ENCODE measurements at places on chromosomes 6 and 20. TPM values are rescaled to one million over a fixed set of nuclear protein-coding genes. Genes with fewer than 3 reads are reported as not detected.

The RBBP8NL gene
- not detected for total RNA-seq

The CST4 gene
- not detected for total RNA-seq

DNA sequence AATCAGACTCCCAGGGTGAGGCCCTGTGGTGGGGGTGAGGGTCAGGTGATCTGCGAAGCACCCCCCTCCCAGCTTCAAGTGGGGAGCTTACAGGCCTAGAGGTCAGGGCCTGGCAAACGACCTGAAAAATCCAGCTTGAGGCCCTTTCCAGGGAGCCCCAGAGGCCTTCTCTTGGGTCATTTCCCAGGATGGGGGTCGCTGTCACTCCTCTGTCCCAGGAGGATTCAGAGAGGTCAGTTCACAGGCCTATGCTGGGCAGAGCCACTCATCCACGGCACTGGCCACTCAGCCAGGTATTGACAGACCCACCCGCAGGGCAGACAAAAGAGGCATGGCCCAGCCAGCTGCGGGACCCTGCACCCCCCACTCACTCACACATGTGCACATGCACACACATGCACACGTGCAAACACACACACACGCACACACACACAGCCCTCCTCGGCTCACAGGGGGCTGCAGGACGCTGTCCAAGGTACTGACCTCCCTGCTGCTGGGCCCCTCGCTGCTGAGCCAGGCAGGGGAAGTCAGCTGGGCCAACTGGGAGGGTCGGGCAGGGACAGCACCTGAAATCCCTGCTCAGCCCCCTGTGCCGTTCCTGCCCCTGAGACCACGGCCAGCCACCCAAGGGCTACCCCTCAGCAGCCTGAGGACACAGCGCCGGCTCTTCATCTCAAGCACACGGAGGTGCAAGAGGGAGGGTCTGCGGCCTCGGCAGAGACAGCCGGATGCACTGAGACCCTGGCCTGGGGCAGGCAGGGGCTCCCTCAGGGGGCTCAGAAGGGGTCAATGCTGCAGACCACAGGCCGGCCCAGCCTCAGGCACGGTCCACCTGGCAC is 113.8 kb downstream of the TAF4 start:
- H3K27ac ChIP-seq, result no peak overlapping the region
- H3K4me3 ChIP-seq, result no peak overlapping the region
- peaks cover 4% of the 10 kb centered on the region for H3K27me3 ChIP-seq

DNA sequence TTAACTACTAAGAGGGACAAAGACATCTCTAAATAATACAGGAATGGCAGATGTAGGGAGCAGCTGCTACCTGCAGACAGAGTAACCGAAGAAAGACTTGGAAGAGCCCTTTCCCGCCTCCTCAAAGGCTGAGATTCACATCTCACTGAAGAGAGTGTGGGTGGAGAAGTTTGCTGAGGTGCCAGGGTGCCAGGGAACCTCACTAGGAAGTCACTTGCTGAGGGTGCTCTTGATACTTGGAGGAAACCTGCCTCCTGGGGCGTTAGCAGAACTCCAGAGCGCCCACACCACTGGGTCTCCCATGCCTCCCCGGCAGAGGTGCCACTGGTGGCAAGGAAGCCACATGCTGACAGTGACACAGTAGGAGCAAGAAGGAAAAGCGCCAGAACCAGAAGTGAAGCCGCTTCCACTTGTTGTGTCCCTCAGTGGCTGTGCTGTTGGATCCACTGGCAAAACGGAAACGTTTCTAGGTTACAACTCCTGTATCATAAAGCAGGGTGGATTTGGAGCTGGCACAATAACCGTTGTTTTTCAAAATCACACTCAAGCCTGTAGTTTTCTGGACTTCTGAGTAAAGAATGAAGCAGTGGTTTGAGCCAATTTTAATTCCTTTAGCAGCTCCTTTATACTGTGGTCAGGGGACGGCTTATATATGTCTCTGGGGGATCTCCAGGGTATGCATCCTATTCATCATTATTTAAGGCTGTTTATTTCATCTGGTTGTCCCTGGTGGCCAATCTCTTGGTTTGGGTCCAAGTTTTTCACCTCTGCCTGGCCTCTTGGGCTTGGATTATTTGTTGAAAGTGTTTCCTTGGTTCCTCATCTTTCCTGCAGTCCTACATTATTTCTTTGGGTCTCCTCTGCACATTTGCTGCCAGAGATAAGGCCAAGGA is 64.5 kb downstream of the CDC5L start:
- peak overlapping the region; percentile 8 for H3K27ac ChIP-seq
- H3K36me3 ChIP-seq, result no peaks in the 10 kb centered on the region
- H3K27me3 ChIP-seq, result no peaks in the 10 kb centered on the region
- peaks cover 9% of the 10 kb centered on the region for H3K4me1 ChIP-seq
- no peak overlapping the region for H3K4me3 ChIP-seq

The SLC22A16 gene
- not detected for total RNA-seq

The METTL24 gene
- 1.5 TPM for total RNA-seq

- no peak overlapping the region for H3K27ac ChIP-seq
- peaks cover 5% of the 10 kb centered on the region for H3K4me1 ChIP-seq
- no peaks in the 10 kb centered on the region for H3K36me3 ChIP-seq
- H3K27me3 ChIP-seq, result peaks cover 2% of the 10 kb centered on the region
- no peak overlapping the region for H3K4me3 ChIP-seq
These were observed 217.7 kb upstream of the LRFN2 start for GRCh38 chr6:40804905-40805304.

DNA sequence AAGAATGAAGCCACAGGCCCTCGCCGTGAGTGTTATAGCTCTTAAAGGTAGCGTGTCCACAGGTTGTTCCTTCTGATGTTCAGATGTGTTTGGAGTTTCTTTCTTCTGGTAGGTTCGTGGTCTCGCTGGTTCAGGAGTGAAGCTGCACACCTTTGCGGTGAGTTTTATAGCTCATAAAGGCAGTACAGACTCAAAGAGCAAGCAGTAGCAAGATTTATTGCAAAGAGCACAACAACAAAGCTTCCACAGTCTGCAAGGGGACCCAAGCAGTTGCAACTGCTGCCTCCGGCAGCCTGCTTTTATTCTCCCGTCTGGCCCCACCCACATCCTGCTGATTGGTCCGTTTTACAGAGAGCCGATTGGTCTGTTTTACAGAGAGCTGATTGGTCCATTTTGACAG is 5.2 kb downstream of the HIVEP1 start:
- no peak overlapping the region for H3K27ac ChIP-seq
- DNase-seq, result no peak
- no peak overlapping the region for H3K4me3 ChIP-seq
- peaks cover 9% of the 10 kb centered on the region for H3K4me1 ChIP-seq
- H3K27me3 ChIP-seq, result peaks cover 5% of the 10 kb centered on the region

GRCh38 chr6:75788894-75789293 is 39.9 kb downstream of the MYO6 start:
- no peaks in the 10 kb centered on the region for H3K4me1 ChIP-seq
- H3K27ac ChIP-seq, result no peak overlapping the region
- no peaks in the 10 kb centered on the region for H3K36me3 ChIP-seq
- peaks cover 2% of the 10 kb centered on the region for H3K27me3 ChIP-seq
- no peak overlapping the region for H3K4me3 ChIP-seq
- DNase-seq, result no peak

DNA sequence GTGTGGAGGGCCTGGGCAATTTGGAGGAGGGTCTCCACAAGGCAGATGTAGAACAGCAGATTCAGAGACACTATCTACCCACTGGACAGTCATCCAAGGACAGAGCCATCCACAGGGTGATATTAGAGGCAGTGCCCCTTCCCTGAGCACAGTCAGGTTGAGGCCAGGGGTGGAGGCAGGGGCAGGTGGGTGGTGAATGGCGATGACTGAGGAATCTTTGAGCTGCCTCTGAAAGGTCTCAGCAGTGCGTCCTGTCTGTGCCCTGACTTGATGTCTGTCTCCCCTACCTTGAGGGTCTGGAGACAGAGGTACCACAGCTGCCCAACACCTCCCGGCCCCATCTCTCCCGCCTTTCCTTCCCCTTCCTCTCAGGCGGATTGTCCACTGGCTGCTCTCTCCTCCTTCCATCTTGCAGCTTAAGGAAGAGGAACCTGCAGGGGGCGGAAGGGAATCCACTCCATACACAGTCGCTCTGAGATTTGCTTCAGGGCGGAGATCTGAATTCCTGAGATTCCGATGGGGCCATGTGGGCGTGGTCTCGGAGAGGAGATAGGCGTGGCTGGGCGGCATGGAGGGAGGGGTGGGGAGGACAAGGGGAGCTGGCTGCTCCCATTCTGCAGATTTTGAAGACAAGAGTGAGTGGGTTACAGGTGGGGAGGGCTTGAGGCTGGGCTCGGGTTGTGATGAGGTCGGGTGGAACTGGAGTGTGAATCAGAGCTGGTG is 1.7 kb downstream of the MUCL3 start:
- H3K27me3 ChIP-seq, result peaks cover 2% of the 10 kb centered on the region
- no peaks in the 10 kb centered on the region for H3K36me3 ChIP-seq
- DNase-seq, result peak; percentile 38
- no peaks in the 10 kb centered on the region for H3K4me1 ChIP-seq
- H3K27ac ChIP-seq, result no peak overlapping the region

DNA sequence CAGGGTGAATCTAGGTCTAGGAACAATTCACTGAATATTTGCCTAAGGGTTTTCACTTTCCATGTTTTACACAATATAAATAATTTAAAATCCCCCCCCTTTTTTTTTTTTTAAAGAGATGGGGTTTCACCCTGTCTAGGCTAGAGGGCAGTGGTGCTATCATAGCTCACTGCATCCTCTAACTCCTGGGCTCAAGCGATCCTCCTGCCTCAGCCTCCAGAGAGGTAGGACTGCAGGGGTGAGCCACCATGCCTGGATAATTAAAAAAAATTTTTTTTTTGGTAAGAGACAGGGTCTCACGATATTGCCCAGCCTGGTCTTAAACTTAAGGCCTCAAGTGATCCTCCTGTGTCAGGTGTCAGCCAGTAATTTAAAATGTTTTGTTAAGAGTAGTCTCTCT is 17.8 kb downstream of the QKI start:
- peaks cover 16% of the 10 kb centered on the region for H3K4me1 ChIP-seq
- DNase-seq, result no peak
- H3K4me3 ChIP-seq, result no peak overlapping the region

DNA sequence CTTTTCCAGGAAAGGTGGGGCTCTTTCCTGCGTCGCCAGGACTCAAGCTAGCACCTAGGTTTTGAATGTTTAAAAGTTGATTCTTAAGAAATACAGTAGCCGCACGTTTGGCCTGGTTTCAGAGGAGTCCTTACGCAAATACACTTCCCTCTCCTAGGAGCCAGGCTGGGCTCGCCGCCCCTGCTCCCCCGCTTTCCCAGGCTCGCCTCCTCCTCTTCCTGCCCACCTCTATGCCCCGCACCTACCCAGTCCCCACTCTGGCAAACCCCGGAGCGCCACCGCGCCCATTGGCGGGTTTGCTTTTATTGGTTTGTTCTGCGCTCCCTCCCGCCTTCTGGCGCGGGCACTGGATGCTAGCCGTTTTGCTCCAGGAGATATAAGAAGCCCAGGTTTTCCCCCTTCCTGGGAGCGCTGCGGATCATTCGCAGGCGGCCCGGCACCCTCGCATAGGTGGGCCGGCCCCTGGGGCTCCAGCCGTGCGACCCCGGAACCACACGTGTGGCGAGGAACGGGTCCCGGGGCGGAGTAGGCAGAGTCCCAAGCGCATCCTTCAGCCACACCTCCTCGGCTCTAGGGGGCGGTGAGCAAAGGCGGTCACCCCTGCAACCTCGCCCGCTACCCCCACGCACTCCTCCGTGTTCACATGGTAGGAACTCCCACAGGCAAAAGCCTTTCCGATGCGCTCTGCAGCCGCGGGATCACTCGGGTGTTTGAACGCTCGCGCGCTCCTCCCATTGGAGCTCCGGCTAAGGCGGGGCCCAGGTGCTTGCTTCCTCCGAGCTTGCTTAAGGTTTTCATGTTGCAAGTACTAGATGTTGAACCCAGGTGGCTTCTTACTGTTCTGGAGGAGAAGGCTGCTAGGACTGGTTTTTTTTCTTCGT is 119.0 kb downstream of the RTN4IP1 start:
- H3K4me3 ChIP-seq, result peak overlapping the region; percentile 95
- DNase-seq, result peak; percentile 53
- peaks cover 12% of the 10 kb centered on the region for H3K27me3 ChIP-seq
- no peak overlapping the region for H3K27ac ChIP-seq

The DEFB132 gene
- not detected for total RNA-seq

The EBF4 gene
- total RNA-seq, result 11.0 TPM

The RIPPLY2 gene
- 4.9 TPM for total RNA-seq

DNA sequence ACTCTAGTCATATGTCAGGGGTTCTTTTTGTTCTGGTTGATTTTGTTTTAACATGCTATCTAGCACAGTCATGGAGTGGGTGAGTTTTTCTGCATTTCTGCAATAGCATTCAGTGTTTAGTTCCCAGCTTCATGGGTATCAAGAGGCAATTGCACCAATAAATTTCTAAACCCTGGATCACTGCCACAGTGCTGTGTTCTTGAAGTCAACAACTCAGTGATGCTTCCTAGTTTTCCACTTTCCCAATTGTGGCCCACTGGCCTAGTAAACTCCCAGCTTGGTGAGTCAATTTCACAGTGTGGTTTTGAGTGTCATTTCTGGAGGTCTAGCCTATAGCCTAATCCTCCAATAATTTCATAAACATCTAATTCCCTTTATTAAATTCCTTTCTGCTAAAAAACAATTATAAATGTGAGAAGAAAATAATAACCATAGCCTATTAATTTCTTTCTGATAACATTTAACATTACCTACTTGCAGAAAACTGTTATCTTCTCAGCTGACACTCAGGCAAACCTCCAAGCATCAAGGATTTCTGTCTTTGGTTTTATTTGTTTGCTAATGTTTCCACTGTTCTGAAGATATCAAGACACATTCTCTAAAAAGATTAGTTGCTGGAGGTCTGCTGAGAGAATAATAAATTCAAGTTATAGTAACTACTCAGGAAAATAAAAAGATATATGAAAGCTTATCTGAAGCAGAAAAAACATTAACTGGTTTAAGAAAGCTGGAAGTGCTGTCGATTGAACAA is 89.9 kb downstream of the PDE7B start:
- no peaks in the 10 kb centered on the region for H3K36me3 ChIP-seq
- DNase-seq, result no peak
- no peaks in the 10 kb centered on the region for H3K27me3 ChIP-seq
- peaks cover 3% of the 10 kb centered on the region for H3K4me1 ChIP-seq
- H3K4me3 ChIP-seq, result no peak overlapping the region

DNA sequence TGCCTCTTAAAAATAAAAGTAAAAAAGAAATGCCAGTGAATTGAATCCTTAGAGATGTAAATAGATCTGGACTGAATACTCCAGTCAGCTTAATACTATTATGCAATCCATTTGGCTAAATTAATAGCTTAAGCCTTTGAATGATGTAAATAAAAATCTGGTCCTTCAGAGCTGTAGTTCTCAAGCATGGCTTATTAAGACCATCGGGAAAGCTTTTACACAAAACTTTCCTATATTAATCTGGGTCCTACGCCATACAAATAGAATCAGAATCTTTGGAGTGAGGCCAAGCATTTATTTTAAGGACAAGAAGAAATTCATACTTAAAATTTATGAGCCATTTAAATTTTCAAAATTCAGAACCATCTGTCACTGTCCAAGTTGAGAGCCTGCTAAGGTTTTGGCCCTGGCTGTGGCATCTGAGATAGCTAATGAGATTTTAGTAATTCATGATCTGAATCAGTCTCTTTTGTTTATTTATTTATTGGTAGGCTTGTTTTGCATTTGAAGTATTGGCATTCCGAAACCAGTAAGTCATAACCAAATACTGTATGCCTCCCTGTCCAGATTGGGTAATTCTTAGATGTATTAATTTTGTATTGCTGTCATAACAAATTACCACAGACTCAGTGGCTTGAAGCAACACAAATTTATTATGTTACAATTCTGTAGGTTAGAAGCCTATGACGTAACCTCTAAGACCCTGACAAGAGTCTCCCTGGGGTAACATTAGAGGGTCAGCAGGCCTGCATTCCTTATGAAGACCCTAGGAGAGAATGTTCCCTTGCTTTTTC is 228.1 kb upstream of the RAB32 start:
- H3K27me3 ChIP-seq, result peaks cover 2% of the 10 kb centered on the region
- H3K27ac ChIP-seq, result no peak overlapping the region
- DNase-seq, result no peak

The RFX6 gene
- total RNA-seq, result not detected
